ENCODE measurements at places on chromosomes 1 and 21. TPM values are rescaled to one million over a fixed set of nuclear protein-coding genes. Genes with fewer than 3 reads are reported as not detected.

Gene CTSK
- total RNA-seq, result 20.5 TPM

Gene KCNJ9
- total RNA-seq, result not detected

- DNase-seq, result no peak
Measured at GRCh38 chr21:46325073-46325912, 1.3 kb downstream of the PCNT start.

DNA sequence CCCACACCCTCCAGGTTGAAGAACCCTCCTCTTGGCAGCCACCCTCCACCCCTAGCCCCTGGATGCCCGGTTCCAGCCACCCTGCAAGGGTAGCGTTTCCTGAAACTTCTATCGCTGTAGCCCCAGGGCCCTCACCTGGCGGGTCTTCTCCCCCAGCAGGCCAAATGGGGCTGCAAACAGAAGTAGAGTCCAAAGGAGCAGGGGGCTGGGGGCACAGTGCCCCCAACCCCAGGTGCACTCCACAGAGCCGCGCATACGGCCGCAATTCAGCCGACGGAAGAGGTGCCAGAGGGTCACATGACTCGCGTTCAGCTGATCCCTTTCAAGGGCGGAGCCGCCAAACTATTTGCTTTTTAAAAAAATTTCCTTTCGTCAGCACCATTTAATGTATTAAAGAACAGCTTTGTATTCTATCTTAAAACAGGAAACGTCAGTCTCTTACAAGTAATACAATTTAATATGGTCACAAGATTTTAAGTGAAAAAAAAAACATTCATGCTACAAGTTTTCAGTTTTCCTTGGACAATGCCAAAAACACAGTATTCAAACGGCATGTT lies at the start of gene GLMP:
TSS of gene GLMP (minus strand) at position 289 of the 557 bp plus-strand sequence. CDS start at position 255, 34 bp downstream.
- peak; percentile 20 for DNase-seq

DNA sequence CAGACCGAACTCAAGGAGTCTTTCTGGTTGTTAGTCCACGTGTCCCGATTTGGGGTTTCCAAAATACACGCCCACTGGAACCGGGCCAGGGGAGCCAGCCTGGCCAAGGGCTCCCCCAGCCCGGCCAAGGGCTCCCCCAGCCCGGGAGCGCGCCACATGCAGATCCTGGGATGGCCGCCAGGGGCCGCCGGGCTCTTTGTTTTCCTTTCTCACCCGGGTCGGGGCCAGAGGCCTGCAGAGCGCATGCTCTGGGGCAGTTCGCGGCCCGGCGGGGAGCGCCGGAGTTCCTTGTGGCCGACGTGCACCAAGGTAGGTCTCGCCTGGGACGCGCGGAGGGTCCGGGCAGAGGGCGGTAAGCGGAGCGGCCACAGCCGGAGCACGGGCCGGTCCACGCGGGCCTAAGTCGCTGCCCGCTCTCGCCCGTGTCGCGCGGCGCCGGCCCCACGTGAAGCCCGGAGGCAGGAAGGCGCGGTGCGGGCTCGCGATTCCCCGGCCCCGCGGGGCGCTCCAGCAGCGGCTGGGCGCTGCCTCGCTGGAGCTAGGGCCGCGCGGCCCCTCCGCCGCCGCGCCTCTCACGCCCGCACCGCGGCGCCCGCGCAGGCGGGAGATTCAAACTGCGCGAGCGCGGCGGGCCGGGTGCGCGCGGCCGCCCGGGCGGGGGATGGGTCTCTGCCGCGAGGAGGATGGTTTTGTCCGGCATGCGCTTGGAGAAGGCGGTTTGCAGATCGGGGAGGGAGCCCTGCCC lies 12.3 kb downstream of the RCC1 start:
- peak; percentile 60 for DNase-seq

GRCh38 chr1:180119837-180120236 lies 34.8 kb upstream of the QSOX1 start:
- no peak for DNase-seq

Gene LRRC40
- total RNA-seq, result 30.6 TPM

GRCh38 chr1:245060684-245061374 lies 94.0 kb upstream of the KIF26B start:
- peak; percentile 40 for DNase-seq

DNA sequence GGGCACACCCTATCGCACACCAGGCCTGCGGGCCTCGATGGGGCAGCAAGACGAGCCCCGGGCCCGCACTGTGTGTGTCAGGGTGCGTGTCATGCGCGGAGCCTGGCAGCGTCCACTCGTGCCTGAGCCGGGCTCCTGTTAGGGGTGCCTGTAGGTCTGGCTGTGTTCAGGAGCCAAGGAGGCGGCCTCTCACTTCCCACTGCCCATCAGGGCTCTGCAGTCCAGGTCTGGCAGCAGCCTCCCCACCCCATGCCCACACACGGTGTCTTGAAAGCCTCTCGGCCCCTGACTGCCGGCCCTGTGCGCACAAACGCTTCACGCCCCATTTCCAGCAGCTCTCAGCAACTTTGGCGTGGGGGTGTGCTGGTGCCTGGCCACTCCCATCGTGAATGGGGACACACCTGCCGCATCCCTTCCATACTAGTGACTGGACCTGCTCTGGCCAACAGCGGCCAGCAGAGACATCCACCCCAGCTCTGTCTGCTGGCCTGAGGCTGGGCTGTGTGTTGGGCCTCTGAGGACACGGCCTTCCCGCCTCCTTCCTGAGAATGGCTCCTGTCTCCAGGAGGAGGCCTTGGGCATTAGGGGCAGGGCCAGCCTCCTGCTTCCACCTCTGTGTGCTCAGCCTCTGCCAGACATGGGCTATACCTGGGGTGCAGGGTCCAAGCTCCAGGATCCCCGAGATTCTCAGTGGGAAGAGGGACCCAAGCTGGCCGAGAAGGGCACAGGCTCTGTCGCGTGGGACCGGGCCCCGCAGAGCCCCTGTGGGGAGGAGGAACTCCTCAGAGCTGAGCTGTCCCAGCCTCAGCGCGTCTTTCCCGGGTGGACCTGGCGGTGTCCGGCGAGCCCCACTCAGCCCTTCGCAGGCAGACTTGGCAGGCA lies 41.8 kb upstream of the ACTRT2 start:
- DNase-seq, result no peak

- no peak for DNase-seq
Measured at GRCh38 chr1:164092603-164093353, 466.2 kb upstream of the PBX1 start.

GRCh38 chr21:43717166-43717853 lies 1.6 kb upstream of the PDXK start:
- DNase-seq, result no peak

DNA sequence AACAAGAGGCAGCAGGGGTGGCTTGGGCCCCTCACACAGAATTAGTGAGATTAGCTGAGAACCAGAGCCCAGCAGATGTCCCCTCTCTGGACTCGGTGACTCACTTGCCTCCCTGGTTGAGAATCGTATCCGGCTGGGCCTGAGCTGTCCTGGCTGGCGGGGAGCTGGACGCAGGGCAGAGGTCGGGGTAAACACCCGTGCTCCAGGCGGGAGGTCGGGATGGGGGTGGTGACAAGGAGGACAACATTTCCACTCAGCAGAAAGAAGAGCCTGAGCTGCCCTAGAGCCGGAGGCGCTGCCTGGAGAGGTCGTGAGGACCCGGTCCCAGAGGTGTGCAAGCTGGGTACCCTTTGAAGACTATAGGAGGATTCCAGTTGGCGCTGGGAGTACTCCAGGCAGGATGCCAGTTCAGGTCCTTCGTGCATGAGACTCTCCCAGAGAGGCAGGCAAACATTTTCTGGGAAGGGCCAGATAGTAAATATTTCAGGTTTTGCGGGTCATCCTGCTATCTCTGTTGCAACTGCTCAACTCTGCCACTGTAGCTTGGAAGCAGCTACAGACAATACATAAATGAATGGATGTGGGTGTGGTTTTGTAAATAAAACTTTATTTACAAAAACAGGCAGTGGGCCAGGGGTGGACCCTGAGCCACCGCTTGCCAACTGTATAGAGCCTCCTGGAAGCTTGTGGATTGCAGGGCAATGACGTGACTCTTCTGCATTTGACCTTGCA lies 116.8 kb upstream of the WNT4 start:
- no peak for DNase-seq

Gene NOS1AP
- total RNA-seq, result 1.6 TPM

DNA sequence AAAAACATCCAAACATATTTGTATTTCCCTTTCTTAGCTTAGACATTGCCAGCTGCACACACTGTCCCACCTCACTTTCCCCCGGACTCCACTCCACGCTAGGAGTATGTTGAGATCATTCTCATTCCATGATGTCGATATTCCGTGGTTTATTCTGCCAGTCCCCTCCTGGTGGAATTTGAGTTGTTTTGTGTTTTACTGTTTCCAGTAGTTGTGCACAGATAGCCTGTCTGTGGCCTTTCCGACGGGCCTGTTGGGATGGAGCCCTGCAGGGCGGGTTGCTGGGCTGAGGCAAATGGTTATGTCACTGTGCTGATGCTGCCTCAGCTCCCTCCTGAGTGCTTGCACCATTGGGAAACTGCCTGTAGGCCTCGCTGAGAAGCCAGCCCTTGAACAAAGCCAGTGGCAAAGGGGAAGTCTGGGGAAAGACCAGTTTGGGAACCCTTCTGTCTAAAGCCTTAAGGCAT lies 12.8 kb downstream of the TRAPPC10 start:
- no peak for DNase-seq

DNA sequence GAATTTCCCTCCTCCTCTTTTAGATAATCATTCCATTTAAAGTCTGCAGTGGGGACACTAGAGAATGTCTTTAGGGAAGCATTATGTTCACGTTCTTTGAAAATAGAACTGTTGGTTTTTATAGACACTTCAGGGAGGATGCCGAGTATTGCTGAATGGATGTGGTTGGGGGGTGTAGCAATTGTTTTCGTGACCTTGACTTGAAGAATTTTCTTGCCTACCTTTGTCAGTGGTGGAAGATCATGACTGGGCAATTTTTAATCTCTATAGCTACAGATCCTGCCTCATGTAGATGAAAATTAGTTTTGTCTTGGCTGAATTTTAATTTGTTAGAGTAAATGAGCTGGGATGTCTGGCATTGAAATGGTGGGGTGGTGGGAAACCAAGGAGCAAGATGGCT lies 3.8 kb downstream of the SMG7 start:
- no peak for DNase-seq

DNA sequence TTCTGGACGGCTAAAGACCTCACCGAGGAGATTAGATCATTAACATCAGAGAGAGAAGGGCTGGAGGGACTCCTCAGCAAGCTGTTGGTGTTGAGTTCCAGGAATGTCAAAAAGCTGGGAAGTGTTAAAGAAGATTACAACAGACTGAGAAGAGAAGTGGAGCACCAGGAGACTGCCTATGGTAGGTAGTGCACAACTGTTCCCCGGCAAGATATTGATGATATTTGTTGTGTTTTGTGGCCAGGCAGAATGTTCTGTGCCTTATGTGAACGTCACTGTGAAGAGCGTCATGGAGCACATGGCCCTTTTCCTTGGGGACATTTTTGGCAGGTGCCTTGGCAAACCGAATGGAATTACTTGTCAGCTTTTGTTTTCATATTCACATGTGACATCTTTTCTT lies 191.7 kb downstream of the DISC1 start:
- no peak for DNase-seq

Gene FCAMR
- total RNA-seq, result not detected

Gene PGLYRP4
- total RNA-seq, result not detected

DNA sequence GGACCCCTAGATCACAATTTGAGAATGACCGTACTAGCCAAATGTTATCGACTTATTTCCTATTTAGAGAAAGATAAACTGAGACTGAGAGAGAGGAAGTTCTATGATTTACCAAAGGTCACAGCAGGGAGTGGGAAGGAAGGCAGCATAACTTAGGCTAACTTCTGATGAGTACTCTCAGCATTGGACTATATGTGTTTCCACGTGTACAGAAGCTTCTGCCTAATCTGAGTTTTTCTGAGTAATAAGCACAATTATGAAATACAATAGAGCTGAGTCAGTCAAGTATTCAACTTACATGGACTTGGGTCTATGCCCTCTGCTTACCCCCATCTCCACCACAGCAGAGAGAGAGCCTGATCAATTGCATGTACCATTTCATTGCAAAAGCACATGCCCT lies 88.1 kb upstream of the HIVEP3 start:
- no peak for DNase-seq

- DNase-seq, result no peak
Measured at GRCh38 chr1:36031441-36031840, 52.5 kb upstream of the TEKT2 start.

Measured in pulmonary artery endothelial cell (primary cell).